ENCODE measurements at places on chromosomes 1 and 21.

- no peak for DNase-seq
These were observed 1.0 kb upstream of the PPIE start for GRCh38 chr1:39737546-39738169.

GRCh38 chr1:214111796-214112195, 124.0 kb downstream of the PROX1 start:
- DNase-seq = no peak

DNA sequence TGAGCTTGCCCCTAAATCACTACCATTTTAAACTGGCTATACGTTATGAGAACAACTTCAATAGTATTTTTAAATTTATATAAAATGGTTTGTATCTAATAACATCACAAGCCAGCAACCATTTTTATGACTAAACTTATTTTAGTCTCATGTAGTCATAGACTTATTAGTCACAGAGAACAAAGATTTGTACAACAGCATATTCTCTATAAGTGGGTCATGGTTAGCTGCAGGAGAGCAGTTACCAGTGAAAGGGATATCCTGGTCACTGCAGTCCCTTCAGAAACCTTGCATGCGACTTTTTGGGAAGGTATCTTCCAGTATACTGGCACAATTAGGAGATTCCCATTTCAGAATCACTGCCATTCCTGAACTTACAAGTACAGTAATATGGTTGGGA, 90.0 kb downstream of the HFM1 start:
- no peak for DNase-seq

GRCh38 chr1:168235548-168235885, 9.7 kb downstream of the SFT2D2 start:
- DNase-seq = no peak

GRCh38 chr1:167899253-167899681, 14.7 kb downstream of the ADCY10 start:
- DNase-seq = no peak

- no peak for DNase-seq
These were observed 7.3 kb upstream of the JUN start for GRCh38 chr1:58791106-58791505.

GRCh38 chr1:52328615-52329014, 37.4 kb downstream of the CC2D1B start:
- DNase-seq = no peak

DNA sequence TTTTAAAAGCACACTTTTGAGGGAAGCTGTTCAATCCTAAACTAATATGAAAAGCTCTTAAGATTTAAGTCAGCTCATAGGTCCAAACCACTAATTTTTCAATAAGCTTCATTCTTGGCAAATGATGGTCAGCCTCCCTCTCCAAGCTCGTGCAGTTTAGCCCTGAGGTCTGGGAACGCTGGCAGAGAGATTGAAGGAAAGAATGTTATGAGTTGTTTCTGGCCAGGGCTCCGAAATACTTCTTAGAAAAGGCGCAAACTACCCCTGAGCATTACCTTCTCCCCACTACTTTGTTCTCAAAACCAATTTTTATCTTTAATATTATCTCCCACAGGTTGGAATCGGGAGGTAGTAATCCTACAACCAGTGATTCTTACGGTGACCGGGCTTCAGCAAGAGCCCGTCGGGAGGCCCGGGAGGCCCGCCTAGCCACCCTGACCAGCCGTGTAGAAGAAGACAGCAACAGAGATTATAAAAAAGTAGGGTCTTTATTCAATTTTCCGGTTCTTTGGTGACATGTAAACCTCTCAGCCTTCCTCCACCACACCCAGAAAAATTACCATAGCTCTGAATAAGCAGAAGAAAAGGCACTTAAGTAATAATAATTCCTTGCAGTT, 147.7 kb downstream of the SYT2 start:
- DNase-seq = no peak

DNA sequence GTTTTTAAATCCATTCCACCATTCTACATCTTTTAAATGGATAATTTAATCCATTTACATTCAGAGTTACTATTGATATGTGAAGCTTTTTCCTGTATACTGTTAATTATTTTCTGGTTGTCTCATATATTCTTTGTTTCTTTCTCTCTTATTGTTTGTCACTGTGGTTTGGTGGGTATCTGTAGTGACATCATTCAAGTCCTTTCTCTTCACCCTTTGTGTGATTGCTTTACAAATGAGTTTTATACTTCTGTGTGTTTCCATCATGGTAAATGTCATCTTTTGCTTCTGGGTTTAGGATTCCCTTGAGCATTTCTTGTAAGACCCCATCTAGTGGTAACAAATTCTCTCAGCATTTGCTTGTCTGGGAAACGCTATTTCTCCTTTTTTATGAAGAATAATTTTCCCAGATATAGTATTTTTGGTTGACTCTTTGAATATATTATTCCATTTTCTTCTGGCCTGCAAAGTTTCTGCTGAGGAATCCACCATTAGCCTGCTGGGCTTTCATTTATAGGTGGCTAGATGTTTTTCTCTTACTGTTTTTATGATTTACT, 10.2 kb downstream of the LY9 start:
- no peak for DNase-seq

DNA sequence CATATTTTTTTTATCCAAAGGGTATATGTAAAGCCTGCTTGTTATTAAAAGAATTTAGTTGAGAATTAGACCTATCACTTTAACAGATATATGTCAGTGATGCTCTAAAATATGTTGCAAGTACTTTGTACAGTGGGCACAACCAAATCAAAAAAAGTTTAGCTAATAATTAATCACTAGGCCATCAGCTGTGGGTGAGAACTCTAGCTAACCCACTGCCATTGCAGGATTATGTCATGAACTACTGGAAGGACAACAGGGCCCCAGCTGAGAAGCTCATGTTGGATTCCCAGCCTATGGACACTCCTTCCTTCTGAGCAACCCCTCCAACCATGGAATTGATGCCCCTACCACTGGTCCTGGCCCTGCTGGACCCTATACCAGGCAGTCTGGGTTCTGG, 6.8 kb upstream of the CHIA start:
- DNase-seq = no peak

DNA sequence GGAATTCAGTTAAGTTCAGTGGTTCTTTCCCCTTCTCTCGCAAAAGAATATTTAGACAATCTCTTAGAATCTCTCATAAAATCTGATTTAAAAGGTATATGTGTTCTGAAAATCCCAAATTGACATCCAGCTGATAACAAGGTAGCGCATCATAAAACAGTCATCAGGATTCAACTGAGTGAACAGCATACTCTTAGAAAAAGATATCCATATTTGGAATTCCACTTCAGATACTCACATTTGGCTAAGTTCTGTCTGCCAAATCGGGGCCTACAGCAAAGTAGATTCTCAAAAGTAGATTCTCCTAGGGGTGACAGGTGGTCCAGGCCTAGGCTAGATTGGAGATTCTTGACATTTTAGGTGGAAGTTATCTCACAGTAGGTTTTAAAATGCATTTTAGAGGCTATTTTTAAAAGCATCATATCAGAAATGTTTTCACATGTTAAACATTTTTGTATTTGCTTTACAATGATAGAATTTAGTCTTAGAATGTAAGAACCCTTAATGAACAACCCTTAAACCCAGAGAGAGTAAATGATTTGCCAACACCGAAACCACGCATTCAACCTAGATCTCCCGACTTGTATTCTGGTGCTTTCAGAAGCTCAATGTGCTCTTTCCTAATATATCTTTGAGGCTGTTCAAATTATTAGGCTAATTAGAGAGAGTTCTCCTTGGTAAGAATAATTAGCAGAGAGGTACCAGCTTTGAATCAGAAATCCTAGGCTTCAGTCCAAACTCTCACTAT, 318.9 kb downstream of the LMO4 start:
- no peak for DNase-seq

- DNase-seq = no peak
These were observed 21.1 kb downstream of the ERRFI1 start for GRCh38 chr1:8004803-8005573.

DNA sequence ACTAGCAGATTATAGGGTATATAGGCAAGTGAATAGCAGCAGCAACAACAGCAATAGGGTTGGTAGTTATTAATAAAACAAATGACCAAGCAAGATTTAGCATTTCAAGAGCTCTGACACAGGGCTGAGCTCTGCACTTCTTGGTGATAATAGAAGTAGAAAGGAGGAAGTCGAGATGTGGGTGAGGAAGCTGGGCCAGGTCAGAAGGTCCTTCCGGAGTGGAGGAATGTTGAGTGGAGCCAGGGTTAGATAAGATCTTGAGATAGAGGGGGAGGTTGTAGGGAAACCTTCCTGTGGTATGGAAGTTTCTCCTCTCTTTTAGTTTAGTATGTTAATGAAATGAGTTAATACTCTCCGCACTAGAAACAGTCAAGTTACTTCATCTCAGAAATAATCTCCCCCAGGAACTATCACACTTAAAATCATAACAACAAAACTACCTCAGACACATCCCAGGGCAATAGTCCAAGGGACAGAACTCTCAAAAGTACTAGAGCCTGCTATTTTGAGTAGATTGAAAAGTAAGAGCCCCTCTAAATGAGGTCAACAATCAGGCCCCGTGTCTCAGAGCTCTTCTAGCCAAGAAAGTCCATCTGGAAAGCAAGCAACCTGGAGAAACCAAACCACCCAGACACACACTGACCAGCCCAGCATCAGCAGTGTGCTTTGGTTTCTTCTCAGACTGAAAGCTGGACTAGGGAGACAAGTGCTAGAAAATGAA, 45.4 kb upstream of the ATP1B1 start:
- no peak for DNase-seq
